Activated CD4-positive, alpha-beta T cell treated with anti-CD3 and anti-CD28 coated beads, Interleukin-2, Interleukin-6, amounts not matched to agents 100 ng/mL and 50 ng/mL, durations not matched to agents 16 hours and 8 hours (primary cell): ENCODE measurements at places on chromosomes 13 and 19.

GRCh38 chr19:18704971-18705370 lies 21.5 kb downstream of the CRTC1 start:
- DNase-seq, result no peak

- DNase-seq, result no peak
These were observed 420.7 kb downstream of the OXGR1 start for GRCh38 chr13:96573563-96573962.

- DNase-seq, result no peak
These were observed 66.3 kb downstream of the SPRY2 start for GRCh38 chr13:80274643-80275042.

DNA sequence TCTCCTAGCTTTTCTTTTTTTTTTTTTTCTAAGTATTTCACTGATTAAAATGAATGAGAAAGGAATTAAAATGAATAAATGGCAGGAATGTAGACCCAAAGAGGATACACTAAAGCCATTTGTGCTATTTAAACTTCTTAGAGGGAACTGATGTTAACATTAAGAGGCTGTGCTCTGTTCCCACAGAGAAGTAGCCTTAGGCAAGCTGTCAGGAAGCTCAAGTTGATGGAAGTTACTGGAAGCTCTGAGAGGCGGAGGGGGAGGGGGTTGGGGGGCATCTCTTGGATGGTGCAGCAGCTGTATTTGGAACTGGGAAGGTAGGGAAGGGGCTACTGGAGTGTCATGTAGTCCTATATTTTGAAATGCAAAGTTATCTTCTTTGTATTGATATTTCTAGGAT lies 168.2 kb downstream of the DNAJC15 start:
- no peak for DNase-seq
